ENCODE measurements at places on chromosomes 12 and 14.

DNA sequence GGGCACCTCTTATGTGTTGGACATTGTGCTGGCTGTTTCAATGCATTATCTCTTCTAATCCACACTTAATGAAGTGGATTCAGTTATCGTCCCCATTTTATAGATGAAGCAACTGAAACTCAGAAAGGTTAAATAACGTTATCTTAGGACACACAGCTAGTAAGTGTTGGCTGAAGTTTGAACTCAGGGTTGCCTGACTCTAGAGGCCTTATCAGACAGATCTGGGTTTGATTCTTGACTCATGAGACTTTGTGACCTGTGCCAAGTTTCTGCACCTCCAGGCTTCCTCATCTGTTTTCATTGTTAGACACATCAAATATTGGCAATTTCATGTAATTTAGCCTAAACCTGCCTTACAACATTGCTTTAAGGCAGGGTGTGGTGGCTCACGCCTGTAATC lies 18.2 kb upstream of the IRF2BPL start:
- no peak for DNase-seq

DNA sequence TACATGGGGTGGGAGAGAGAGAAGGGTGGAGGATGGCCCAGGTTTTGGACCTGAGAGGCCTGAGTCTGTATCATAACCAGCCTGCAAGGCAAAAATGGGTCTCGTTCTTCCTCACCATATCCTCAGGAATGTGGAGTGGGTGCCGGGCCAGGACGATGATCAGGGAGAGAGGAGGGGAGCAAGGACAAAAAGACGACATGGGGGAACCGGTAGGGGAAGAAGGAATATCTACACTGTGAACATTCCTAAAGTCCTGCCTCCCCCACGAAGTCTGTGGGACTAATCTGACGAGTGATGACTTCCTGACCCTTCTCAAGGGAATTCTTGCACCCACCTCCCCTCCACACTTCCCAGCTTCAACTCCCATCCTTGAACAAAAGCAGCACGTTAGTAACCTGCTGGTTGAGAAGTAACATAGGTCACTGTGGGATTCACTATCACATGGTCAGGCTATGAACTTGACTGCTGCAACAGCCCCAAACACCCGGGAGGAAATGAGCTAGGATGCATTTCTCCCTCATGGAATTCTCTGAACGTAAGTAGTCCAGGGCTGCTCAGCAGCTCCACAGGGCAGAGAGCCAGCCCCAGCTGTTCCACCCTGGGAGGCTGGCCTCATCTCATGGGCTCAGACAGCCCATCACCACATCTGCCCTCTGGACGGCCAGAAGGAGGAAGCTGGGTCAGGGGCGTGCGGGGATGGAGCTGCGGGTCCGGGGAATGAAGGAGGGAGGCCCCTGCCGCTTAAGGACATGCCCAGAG lies 36.8 kb upstream of the VWF start:
- no peak for DNase-seq

- DNase-seq: no peak
Observed at GRCh38 chr14:93329965-93330608, 2.7 kb downstream of the BTBD7 start.

GRCh38 chr14:46626876-46627275 lies 24.7 kb downstream of the RPL10L start:
- DNase-seq: no peak

DNA sequence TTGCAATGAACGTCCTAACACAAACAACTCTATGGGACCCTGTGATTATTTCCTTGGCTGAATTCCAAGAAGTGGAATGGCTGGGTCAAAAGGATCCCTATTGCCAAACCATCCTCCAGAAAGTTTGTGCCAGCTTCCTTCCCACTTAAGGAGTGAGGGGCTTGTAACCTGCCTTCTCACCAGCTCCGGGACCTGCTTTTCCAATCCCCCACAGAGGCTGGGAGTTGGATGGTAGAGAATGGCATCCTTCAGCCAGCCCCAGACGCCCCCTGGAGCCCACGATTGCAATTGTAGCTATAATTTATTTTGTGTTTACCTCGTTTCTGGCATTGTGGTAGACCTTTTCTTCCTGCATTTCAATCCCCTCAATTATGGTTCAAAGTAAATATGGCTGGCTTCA lies 9.7 kb upstream of the ZDHHC22 start:
- DNase-seq: no peak

- DNase-seq: no peak
Observed at GRCh38 chr14:34804933-34805332, 70.2 kb downstream of the BAZ1A start.

- DNase-seq: no peak
Observed at GRCh38 chr12:44830566-44831055, 45.5 kb downstream of the NELL2 start.

DNA sequence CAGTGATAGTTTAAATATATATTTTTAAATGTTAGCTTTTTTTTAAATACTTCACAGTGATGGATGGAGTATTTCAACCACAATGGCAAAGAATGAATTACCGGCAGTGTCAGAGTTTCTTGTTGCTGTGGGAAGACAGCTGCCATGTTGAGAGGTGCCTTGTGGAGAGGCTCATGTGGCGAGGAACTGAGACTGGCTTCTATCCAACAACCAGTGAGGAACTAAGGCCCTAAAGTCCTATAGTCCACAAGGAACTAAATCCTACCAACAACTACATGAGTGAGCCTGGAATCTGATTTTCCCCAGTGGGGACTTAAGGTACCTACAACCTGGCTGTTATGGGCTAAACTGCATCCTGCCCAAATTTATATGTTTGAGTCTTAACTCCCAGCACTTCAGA lies 220.2 kb upstream of the PLEKHG7 start:
- DNase-seq: no peak

DNA sequence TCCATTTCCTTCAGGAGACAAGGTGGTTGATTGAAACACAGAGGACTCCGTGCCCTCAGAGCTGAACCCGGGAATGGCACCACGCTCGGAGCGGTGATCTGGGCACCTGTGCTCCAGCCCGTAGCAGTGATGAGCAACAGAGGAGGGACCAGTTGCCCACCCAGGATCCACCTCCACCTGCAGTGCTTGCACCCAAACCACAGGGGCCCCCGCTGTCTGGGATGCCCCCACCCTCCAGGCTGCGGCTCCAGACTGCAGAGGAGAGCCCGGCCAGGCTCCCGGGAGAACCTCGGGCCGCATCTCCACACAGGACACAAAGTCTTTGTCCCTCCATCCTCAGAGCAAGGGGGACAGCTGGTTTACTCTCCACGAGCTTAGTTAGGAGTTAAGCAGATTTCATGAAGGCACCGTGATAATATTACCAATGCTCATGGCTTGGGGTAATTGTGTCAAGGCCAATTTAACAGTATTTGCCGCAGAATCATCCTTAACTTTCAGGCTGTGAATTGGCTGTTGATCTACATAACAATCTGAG lies 100.6 kb downstream of the TNFAIP2 start:
- DNase-seq: no peak

GRCh38 chr12:7756993-7757392 lies 8.0 kb upstream of the NANOGNB start:
- DNase-seq: no peak

DNA sequence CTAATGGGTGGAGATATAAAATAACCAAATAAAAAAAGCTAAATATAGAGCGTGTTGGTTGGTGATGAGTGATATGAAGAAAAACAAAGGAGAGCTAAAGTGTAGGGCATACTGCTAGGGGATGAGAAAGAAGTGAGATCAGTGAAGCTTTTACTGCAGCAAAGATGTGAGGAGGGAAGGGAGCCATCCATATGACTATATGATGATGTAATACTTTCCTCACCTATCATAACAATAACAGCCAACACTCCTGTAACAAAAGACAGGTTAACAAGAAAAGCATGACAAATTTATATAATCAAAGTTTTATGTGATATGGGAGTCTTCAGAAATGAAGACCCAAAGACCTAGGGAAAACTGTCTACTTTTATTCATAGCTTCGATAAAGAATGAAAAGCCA lies 57.4 kb upstream of the LRFN5 start:
- DNase-seq: no peak

- DNase-seq: no peak
Observed at GRCh38 chr12:57894399-57895292, 46.7 kb upstream of the ATP23 start.

- DNase-seq: no peak
Observed at GRCh38 chr12:23687947-23688346, 261.5 kb downstream of the SOX5 start.

DNA sequence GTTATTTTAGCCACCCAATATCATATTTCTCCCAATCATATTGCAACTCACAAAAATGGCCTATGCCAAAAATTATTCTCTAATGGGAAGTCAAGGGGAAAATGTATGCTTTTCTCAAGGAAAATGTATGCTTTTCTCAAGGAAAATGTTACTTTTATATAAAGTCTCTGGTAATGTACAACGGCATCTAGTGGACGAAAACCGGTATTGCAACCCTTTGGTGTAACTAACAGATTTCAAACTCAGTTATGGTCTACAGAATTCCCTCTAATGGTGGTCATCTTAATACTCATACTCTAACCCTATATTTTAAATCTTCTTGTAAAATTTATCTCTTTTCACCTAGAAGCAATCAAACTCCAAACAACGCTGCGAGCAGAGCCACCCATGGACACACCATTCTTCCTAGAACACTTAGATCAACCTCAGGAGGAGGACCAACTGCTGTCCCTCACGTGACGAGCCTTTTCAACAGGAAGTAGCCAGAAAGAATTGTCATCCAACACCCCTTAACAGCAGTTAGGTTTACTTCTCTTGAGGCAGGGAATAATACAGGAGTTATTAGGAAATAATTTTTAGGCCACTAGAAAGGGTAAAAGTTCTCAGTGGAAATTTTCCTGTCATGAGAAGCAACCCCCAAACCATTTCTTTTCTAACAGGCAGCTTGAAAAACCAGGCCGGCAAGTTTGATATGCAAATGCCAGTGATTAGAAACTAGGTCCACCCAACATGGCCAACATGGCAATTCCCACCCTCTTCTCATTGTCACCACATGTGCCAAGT lies 20.1 kb downstream of the APOBEC1 start:
- DNase-seq: peak; percentile 15

GRCh38 chr14:52900731-52901130 lies 50.1 kb downstream of the FERMT2 start:
- DNase-seq: no peak

- no peak for DNase-seq
Observed at GRCh38 chr14:56413721-56414120, 165.9 kb upstream of the TMEM260 start.

DNA sequence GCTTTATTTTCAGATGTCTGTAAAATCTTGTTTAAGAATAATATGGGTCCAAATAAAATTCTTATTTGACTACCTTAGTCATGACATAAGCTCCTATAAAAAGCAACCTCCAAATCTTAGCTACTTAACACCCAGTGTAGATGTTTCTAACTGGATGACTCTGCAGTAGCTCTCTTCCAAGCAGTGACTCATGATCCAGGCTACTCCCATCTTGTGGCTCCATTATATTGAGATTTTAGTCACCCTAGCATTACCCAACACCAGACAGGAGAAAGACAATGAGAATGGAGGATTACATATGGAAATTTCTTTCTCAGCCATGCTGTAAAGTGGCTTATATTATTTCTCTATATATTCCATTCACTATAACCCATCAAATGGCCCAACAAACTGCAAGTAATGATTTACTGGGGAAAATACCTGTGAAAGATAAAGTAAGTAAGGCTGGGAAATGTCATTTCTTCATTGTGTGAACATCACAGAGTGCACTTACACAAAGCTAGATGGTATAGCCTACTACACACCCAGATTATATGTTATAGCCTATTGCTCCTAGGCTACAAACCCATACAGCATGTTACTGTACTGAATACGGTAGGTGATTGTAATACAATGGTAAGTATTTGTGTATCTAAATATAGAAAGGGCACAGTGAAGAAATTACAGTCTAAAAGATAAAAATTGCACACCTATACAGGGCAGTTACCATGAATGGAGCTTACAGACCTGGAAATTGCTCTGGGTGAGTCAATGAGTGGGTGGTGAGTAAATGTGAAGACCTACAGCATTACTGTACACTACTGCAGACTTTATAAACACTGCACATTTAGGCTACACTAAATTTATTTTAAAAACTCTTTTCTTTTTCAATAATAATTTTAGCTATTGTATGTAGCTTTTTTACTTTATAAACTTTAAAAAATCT lies 163.2 kb downstream of the DYRK2 start:
- peak; percentile 80 for DNase-seq

GRCh38 chr12:53414756-53415417 lies 8.8 kb upstream of the AMHR2 start:
- no peak for DNase-seq

DNA sequence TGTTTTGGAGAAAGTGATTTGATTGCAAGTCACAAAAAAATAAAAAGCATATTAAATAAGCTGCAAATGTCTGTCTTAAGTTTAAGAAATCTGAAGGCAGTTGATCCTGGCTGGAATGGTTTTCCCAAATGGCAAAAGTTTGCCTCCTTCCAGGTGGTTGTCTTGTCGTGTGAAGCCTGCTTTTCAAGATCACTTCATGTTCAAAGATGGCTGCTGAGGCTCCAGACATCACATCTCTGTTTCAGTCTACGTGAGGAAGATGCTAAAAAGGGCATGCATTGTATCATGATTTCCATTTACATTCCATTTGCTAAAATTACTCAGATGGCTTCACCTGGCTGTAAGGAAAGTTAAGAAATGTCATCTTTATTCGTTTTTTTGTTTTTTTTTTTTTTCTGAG lies 31.6 kb upstream of the HMGA2 start:
- DNase-seq: no peak

DNA sequence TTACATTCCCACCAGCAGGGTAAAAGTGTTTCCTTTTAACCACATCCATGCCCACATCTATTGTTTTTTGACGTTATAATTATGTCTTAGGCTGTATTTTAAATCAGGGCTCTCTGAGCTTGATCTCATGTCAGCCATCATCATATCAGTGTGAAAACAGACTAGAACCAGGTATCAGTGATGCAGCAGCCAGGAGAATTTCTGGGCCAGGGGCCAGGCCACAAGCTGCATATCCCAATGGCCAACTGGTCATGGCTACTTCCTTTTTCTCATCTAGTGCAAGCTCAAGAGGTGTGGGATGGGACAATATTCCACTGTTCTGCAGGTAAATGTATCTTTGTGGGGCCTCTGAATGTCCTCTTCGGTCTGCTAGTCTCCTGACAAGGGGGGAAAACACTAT lies 125.1 kb downstream of the CRADD start:
- no peak for DNase-seq

GRCh38 chr14:85576848-85577542 lies 47.1 kb downstream of the FLRT2 start:
- DNase-seq: no peak

- DNase-seq: no peak
Observed at GRCh38 chr14:78007160-78007559, 163.0 kb upstream of the NRXN3 start.

DNA sequence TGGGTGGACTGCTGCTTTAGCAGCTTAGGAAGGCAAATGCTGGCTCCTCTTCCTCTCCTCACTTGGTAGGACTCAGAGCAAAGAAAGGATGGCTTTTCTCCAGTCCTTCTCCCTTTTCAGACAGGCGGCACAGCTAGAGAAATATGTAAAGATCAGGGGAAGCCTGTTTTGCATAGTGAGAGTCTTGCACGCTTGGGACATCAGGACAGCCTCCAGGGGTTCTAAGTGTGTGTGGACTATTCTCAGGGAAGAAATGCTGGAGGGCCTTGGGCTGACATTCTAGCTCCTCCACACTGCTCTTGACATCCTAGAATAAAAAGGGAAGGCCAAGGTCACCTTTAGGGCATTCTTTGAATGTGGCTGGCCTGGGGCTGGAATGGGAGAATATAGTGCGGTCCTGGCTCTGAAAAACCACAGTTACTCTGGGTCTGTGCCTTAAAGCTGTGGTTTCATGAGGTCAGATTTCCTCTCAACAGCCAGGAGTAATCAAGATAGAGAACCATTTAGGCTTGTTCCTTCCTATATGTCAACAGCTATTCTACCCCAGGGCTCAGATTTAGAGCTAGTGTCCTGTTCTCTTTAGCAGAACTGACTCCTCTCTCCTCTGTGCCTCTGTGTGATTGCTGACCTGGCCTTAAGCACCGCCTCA lies 24.3 kb downstream of the CMA1 start:
- no peak for DNase-seq

Data from stromal cell of bone marrow (primary cell).